ENCODE measurements at places on chromosomes 5 and 9.

DNA sequence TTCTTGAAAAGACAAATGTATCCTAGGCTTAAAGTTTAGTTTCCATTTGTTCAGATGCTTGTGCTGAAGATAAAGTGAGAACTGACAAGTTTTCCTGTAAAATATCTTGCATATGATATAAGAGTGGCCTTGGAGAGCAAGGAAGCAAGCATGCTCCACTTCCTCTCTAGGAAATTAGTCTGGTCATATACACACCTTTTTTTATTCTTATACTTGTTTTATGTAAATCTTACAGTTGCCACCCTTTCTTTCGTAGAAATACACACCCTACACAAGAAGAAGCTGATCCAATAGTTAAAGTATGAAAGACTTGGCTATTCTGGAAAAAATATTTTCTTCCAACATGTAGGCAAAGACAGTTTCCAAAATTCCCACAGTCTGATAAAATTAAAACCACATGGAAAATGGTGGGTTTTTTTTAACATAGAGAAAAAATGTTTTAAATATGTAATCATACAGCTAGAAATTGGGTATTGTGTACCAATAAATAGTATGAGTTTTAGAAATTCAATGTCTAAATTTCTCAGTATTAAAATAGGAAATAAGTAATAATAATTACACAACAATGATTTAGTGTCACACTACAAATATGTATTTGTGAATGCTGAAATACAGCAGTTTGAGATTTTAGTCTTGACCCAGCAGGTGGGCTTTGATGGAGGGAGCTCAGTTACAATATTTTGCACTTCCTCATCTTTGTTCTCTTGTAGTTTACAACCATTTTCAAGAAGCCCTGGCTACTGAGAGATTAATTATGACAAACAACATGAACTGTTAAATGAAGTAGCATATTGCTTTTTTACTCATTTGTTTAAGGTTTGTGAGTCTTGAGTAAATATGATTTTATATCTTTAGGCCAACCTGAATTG is 185.7 kb upstream of the GNA14 start:
- DNase-seq = no peak

DNA sequence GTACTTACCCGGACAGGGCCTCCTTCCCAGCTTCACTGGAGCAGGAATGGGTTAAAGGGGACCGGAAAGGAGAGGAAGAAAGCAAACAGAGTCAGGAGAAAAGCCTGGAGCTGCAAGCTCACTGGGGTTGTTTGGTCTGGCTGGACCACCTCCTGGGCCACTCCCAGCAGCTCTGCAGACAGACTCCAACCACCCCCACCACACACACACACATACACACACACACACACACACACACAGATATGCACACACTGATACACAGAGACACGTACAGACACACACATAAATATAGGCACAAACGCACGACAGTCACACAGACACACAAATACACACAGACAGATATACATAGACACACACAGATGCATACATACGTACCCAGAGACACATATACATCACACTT is 34.9 kb upstream of the SYNPO start:
- DNase-seq = no peak

DNA sequence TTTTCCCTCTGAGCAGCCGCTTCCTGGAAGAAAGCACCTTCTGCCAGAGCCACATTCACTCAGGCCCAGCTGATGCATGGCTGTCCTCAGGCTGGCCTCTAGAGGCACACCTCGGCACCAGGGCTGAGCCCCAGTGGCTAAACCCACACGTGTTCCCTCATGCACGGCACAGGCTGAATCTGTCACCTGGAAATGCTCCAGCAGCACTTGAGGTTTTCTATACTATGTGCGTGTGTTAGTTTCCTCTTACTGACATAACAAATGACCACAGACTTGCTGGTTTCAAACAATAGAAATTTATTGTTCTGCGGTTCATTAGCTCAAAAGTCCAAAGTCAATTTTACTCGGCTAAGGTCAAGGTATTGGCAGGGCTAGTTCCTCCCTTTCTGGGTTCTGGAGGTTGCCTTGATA is 141.4 kb downstream of the LRRC70 start:
- peak; percentile 22 for DNase-seq

GRCh38 chr9:131259432-131259898 is 16.8 kb downstream of the FAM78A start:
- DNase-seq = no peak

- DNase-seq = peak; percentile 74
Observed at GRCh38 chr5:54902791-54903473, 82.5 kb downstream of the ESM1 start.

DNA sequence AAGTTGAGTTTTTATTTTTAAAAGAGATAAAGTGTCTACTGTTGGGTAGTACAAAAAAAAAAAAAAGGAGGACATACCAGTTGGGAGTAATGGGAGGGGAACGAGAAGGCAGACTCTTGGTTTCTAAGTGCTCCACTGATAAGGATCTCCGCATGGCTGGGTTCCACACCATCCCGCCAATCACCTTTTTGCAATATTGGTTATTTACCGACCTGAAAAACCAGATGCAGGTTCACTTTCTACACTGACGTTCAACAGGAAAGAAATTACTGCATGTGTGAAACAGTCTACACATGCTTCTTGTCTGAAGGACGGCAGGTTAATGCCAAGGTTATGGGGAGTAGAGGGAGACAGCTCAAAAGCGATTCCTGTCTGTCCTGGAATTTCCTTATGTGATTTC is 75.5 kb downstream of the PTPN3 start:
- DNase-seq = no peak

- DNase-seq = no peak
Observed at GRCh38 chr5:18807256-18808149, 1173.2 kb downstream of the TAF11L14 start.

GRCh38 chr5:107861565-107861964 is 190.8 kb upstream of the EFNA5 start:
- no peak for DNase-seq

DNA sequence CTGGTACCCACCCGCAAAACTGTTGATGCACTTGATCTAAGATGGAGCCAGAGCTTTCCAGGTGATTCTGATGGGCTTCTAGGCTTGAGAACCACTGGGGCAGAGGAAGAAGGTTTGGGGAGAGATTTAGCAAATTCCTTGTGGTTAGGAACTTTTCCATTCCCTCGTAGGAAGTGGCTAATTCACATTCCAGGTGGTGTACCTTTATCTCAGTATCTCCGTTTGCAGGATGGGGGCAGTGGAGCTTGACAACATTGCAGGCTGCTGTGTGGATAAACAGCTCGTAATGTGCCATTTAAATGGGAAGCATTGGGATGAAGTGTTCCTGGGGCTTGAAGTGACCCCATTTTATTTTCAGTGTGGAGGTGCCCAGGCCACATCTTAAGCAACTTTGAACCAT is 172.9 kb upstream of the IL12B start:
- DNase-seq = no peak

DNA sequence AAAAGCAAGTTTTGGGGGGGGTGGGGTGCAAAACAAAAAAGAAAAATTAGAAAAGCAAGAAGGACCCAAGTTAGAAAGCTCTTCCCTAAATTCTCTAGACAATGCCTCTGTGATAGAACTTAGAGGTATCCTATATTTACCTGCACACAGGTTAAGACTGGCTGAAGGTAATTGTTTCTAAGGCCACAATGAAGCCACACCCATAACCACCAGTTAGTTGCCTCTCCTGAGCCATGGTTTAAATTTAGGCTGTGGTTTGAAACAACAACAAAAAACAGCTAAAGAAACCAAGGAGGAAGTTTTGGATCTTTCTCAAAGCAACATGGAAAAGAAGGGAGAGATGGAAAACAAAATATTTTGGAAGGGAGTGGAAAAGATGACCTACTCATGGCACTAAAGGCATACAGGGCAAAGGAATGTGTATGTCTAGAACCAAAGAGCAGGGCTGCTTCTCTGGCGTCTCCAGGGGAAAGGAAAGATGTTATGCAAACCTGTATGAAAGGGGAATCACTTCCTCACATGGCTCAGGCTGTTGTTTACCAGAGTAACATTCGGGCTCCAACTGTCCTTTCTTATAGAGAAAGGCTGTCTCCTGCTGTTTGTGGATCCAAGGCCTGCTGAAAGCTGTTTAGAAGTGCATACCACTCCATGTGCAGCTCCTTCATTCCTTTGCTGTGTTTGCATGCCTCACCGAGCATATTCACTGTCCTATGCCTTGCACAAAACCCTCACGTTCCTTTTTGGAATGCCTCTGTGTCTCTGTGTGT is 408.9 kb upstream of the MPDZ start:
- no peak for DNase-seq

DNA sequence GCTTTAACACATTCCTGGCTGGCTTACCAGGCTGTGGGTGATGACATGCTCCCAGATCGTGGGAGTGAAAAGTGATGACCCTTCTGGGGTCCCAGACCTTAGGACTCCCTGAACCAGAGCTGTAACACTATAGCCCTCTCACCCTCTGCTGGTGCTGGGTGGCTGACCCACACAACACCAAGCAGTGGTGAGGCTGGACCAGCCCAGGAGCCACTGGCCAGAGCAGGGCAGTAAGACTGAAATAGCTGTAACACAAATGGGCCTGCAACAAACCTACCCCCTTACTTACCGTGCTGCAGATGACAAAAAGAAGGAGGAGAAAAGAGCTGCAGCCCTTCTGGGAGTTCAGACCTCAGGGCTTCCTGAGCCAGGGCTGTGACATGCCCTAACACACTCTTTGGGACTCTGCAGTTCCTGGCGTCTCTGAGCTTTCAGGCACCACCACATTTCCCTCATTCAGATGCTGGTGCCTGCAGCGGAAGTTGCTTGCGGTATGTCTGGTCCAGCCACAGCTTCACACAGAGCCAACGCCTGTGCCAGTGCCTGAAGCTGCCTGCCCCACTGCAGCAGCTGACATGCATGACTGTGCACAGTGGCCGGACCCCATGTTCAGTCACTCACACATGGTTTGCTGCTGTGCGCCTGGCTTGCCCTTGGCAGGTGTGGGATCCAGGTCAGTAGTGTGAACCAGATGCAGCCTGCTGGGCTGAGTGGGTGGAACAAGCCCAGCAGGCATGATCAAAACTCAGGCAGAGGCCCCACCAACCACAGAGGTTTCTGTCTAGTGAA is 1247.4 kb downstream of the EFNA5 start:
- no peak for DNase-seq

GRCh38 chr5:77066823-77067442 is 20.2 kb downstream of the ZBED3 start:
- DNase-seq = no peak

DNA sequence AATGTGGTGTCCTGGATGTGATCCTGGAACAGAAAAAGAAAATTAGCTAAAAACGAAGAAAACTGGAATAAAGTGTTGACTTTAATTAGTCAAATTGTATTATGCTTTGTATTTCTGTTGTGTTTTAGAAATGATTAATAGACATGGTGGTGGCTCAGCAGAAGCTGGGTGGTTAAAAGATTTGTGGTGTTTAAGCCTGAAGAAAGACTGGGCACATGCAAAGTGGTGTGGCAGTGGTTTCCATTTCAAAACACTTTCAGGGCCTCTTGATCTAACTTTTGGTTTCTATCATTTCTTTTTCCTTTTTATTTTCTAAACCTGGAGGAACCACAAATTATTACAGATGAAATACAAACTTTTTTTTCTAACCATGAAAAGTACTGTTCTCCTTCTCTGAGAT is 44.1 kb downstream of the ADGRV1 start:
- DNase-seq = no peak

DNA sequence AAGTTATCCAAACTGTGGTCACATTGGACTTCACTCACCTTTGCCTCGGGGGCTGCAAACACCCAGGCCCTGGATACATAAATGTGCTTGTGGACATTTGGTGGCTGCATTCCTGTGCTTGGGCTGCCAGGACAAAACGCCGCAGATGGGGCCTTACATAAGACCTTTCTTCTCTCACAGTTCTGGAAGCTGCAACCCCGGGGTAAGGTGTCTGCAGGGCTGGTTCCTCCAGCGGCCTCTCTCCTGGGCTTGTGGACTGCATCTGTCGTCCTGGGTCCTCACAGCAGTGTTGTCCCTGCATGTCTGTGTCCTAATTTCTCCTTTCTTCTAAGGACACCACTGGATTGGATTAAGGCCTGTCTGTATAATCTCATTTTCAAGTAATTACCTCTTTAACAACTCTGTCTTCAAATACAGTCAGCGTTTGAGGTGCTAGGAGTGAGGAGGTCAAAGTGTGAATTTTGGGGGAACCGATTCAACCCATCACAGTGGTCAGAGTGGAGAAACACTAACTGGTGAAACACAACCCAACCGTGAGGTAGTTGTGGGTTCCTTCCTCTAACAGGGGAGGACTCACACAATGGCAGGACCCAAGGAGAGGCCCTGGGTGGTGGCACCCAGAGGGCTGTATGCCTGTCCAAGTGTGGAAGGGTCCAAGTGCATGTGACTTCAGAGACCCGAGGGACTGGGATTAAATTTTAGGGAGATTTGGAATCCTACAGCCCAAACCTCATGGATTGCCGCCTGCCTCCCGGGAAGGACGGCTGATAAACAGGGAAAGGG is 415.6 kb downstream of the IRX2 start:
- DNase-seq = no peak

- no peak for DNase-seq
Observed at GRCh38 chr5:101260857-101261256, 357.8 kb upstream of the ST8SIA4 start.

DNA sequence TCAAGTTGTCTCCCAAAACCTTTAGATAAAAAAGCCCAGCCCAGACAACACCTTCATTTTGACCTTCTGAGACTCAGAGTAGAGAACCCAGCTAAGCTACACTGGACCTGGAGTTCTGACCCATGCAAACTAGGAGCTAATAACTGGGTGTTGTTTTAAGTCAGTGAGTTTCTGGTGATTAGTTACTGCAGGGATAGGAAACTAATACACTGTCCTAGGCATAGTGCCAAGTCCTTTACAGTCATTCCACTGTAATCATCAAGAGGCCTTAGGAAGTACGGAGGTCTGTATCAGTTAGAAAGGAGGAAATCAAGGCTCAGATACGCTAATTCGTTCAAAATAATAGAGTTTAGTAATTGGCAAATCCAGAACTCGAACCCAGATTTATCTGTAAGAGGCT is 197.9 kb downstream of the KCTD16 start:
- DNase-seq = no peak

DNA sequence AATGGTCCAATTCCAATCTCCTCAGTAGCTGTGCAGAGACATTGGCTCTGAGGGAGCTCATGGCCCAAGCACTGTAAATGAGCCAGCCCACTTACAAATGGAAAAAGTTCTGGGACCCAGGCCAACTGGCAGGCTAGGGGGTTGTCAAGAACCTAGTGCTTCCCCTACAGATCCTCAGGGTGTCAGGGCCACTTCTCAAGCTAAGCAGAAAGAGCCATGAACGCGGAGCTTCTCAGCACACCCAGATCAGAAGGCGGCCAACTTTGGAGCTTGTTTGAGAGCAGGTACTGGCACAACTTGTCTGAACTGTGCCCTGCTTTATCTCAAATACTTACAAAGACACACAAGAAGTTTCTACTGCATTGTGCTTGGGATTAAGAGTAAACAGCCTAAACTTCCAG is 17.5 kb downstream of the TLE1 start:
- no peak for DNase-seq

- DNase-seq = no peak
Observed at GRCh38 chr5:44632344-44632743, 176.4 kb upstream of the MRPS30 start.

Data from H4 (cell line).